ENCODE measurements at places on chromosomes 5 and 9. TPM values are rescaled to one million over a fixed set of nuclear protein-coding genes. Genes with fewer than 3 reads are reported as not detected.
A peak's percentile ranks its signal among the peaks of the same experiment; 100 is the strongest.

DNA sequence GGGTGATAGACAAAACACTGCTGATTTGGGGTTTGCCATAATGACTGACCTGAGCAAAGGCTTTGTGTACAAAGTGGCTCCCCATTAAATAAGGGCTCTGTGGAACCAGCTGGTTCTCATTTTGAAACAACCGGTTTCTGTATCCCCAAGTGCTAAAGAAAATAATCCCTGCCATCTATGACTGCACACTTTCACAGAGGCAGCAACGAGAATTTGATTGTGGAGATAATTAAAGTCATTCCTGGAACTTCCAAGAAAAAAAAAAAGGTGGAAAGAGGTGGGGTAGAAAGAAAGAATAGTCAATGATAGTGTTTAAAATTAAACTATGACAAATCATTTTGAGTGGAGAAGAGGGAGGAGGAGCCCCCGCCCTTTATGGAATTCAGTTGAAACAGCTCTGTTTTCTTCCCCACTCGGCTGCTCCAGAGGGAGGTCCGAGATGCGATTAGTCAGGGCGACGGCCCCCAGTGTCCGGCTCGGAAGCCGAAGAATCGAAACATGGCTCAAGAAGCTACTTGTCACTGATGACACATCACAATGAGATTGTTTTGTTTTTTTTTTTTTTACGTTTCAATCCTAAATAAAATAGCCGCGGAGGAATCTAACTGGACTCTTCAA lies 38.4 kb downstream of the EBF1 start:
- no peak for DNase-seq
- H3K4me3 ChIP-seq, result no peak overlapping the region

GRCh38 chr5:67010684-67011409 lies 185.8 kb downstream of the CD180 start:
- DNase-seq, result no peak
- no peaks in the 10 kb centered on the region for H3K4me1 ChIP-seq
- no peak overlapping the region for H3K27ac ChIP-seq
- H3K27me3 ChIP-seq, result no peaks in the 10 kb centered on the region
- no peak overlapping the region for H3K4me3 ChIP-seq

- no peaks in the 10 kb centered on the region for H3K4me1 ChIP-seq
- H3K27me3 ChIP-seq, result no peaks in the 10 kb centered on the region
- H3K4me3 ChIP-seq, result no peak overlapping the region
- H3K27ac ChIP-seq, result no peak overlapping the region
- H3K36me3 ChIP-seq, result no peaks in the 10 kb centered on the region
Measured at GRCh38 chr5:171848006-171848405, 62.4 kb downstream of the SMIM23 start.

Gene NTRK2
- total RNA-seq, result 0.52 TPM

- H3K4me1 ChIP-seq, result no peaks in the 10 kb centered on the region
- no peaks in the 10 kb centered on the region for H3K36me3 ChIP-seq
- no peaks in the 10 kb centered on the region for H3K27me3 ChIP-seq
- H3K27ac ChIP-seq, result no peak overlapping the region
- no peak for DNase-seq
- H3K4me3 ChIP-seq, result no peak overlapping the region
Measured at GRCh38 chr9:115998666-115999065, 154.9 kb upstream of the PAPPA start.

GRCh38 chr9:129879991-129880653 lies 44.9 kb downstream of the USP20 start:
- H3K4me1 ChIP-seq, result peaks cover 3% of the 10 kb centered on the region
- H3K36me3 ChIP-seq, result no peaks in the 10 kb centered on the region
- no peak for DNase-seq
- H3K27me3 ChIP-seq, result no peaks in the 10 kb centered on the region
- H3K4me3 ChIP-seq, result no peak overlapping the region
- no peak overlapping the region for H3K27ac ChIP-seq

GRCh38 chr5:143649937-143650621 lies 161.9 kb upstream of the HMHB1 start:
- DNase-seq, result no peak
- no peak overlapping the region for H3K4me3 ChIP-seq
- H3K36me3 ChIP-seq, result no peaks in the 10 kb centered on the region
- H3K4me1 ChIP-seq, result no peaks in the 10 kb centered on the region
- H3K27me3 ChIP-seq, result no peaks in the 10 kb centered on the region
- H3K27ac ChIP-seq, result no peak overlapping the region

GRCh38 chr5:133372293-133372937 lies 239.9 kb downstream of the FSTL4 start:
- H3K27ac ChIP-seq, result no peak overlapping the region
- no peaks in the 10 kb centered on the region for H3K4me1 ChIP-seq
- H3K36me3 ChIP-seq, result no peaks in the 10 kb centered on the region
- DNase-seq, result no peak

Gene GABRA6
- not detected for total RNA-seq

GRCh38 chr9:106972082-106972481 lies 109.1 kb downstream of the ZNF462 start:
- H3K27me3 ChIP-seq, result no peaks in the 10 kb centered on the region
- H3K4me1 ChIP-seq, result no peaks in the 10 kb centered on the region
- H3K27ac ChIP-seq, result no peak overlapping the region
- DNase-seq, result no peak
- H3K4me3 ChIP-seq, result no peak overlapping the region
- no peaks in the 10 kb centered on the region for H3K36me3 ChIP-seq

GRCh38 chr5:98604721-98605425 lies 168.6 kb upstream of the RGMB start:
- no peaks in the 10 kb centered on the region for H3K4me1 ChIP-seq
- no peaks in the 10 kb centered on the region for H3K36me3 ChIP-seq
- no peak for DNase-seq
- H3K4me3 ChIP-seq, result no peak overlapping the region

- no peaks in the 10 kb centered on the region for H3K36me3 ChIP-seq
- H3K27me3 ChIP-seq, result no peaks in the 10 kb centered on the region
- DNase-seq, result no peak
Measured at GRCh38 chr9:136254381-136255165, 9.0 kb upstream of the QSOX2 start.

- H3K4me1 ChIP-seq, result no peaks in the 10 kb centered on the region
- H3K36me3 ChIP-seq, result no peaks in the 10 kb centered on the region
- H3K27ac ChIP-seq, result no peak overlapping the region
- no peak overlapping the region for H3K4me3 ChIP-seq
- DNase-seq, result peak; percentile 15
Measured at GRCh38 chr5:374631-375335, 53.3 kb downstream of the AHRR start.

- no peak overlapping the region for H3K4me3 ChIP-seq
- DNase-seq, result no peak
- H3K4me1 ChIP-seq, result no peaks in the 10 kb centered on the region
- no peaks in the 10 kb centered on the region for H3K27me3 ChIP-seq
- no peak overlapping the region for H3K27ac ChIP-seq
- H3K36me3 ChIP-seq, result no peaks in the 10 kb centered on the region
Measured at GRCh38 chr5:136676685-136677084, 311.3 kb upstream of the TRPC7 start.

DNA sequence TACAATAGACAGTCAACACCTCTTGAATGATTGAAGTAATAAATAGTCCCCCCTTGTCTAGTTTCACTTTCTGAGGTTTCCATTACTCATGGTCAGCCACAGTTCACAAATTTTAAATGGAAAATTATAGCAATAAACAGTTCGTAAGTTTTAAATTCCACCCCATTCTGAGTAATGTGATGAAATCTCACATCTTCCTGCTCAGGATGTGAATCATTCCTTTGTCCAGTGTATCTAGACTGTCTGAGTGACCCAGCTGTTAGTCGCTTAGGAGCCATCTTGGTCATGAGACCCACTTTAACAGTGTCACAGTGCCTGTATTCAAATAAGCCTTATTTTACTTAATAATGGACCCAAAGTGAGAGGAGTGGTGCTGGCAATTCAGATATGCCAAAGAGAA lies 311.6 kb upstream of the PRR16 start:
- DNase-seq, result no peak
- no peaks in the 10 kb centered on the region for H3K4me1 ChIP-seq
- no peak overlapping the region for H3K27ac ChIP-seq
- no peaks in the 10 kb centered on the region for H3K36me3 ChIP-seq

DNA sequence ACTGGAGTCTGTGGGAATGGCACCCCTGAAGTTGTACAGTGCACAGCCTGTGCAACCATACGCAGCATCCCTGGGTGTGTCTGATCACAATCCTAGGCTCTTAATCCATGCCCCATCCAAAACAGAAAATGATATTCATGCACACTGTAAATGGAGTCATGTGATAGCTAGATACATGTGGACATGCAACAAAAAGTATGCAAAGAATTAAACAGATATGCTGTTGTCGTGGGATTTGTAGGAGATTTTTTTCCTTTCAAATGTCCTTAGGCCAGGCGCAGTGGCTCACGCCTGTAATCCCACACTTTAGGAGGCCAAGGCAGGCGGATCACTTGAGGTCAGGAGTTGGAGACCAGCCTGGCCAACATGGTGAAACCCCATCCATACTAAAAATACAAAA lies 36.1 kb downstream of the PRRX2 start:
- no peaks in the 10 kb centered on the region for H3K36me3 ChIP-seq
- no peak for DNase-seq
- peaks cover 15% of the 10 kb centered on the region for H3K27me3 ChIP-seq
- H3K4me3 ChIP-seq, result no peak overlapping the region
- peaks cover 8% of the 10 kb centered on the region for H3K4me1 ChIP-seq

GRCh38 chr5:162325143-162325727 lies 257.7 kb downstream of the GABRG2 start:
- no peak for DNase-seq
- H3K27ac ChIP-seq, result no peak overlapping the region
- H3K36me3 ChIP-seq, result no peaks in the 10 kb centered on the region
- H3K27me3 ChIP-seq, result no peaks in the 10 kb centered on the region

GRCh38 chr9:132606066-132606465 lies 23.7 kb downstream of the BARHL1 start:
- H3K4me3 ChIP-seq, result no peak overlapping the region
- no peaks in the 10 kb centered on the region for H3K27me3 ChIP-seq
- DNase-seq, result no peak
- peaks cover 6% of the 10 kb centered on the region for H3K36me3 ChIP-seq
- H3K4me1 ChIP-seq, result no peaks in the 10 kb centered on the region

DNA sequence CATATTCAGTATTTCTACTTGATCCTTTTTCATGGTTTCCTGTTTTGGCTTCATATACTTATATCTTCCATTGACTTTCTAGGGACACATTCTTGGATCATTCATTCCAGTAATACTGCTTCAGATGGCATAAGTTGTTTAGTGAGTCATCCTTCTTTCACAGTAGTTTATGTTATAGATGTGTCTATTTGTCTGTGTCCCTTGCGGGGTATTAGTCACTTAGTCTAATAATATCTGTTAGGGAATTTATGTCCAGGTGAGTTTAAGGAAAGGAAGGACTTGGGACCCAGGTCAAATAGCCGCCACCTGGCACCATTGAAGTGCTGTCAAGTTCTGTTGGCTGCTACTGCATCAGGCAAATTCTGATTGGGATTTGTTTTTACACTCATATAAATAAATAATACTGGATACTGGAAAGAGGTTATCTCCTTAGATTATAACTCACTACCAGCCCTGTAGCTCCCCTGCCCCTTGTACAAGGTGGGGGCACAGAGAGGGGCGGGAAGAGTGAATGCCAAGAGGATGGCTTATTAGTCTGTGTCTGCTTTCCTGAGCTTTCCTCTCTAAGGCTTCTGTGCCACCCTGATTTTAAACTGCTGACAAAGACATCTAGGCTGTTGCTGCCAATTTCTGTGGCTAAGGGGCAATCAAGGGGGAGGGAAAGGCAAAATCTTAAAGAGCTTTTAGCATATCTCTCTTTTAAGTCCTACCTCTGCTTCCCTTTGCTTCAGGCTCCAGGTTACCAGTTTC lies 64.9 kb downstream of the CDC42SE2 start:
- H3K27ac ChIP-seq, result peak overlapping the region; percentile 18
- H3K27me3 ChIP-seq, result no peaks in the 10 kb centered on the region
- no peaks in the 10 kb centered on the region for H3K36me3 ChIP-seq
- DNase-seq, result no peak
- no peak overlapping the region for H3K4me3 ChIP-seq

- no peaks in the 10 kb centered on the region for H3K4me1 ChIP-seq
- H3K36me3 ChIP-seq, result no peaks in the 10 kb centered on the region
Measured at GRCh38 chr5:175353926-175354325, 90.1 kb downstream of the DRD1 start.

GRCh38 chr9:136693490-136694162 lies 6.4 kb upstream of the AGPAT2 start:
- H3K4me1 ChIP-seq, result peaks cover 38% of the 10 kb centered on the region
- no peak overlapping the region for H3K4me3 ChIP-seq
- H3K36me3 ChIP-seq, result no peaks in the 10 kb centered on the region
- no peaks in the 10 kb centered on the region for H3K27me3 ChIP-seq
- H3K27ac ChIP-seq, result peak overlapping the region; percentile 39

Measured in colonic mucosa (tissue), 4 donors.